Tracheal epithelial cell (primary cell): ENCODE measurements at places on chromosomes 11 and 22. TPM values are rescaled to one million over a fixed set of nuclear protein-coding genes. Genes with fewer than 3 reads are reported as not detected.

The MN1 gene
- total RNA-seq = 2.6 and 2.9 TPM in 2 replicates

The GAL3ST3 gene
- 0.48 TPM in 1 of 2 replicates, not detected in the other for total RNA-seq

The OOSP2 gene
- not detected in 2 replicates for total RNA-seq

The GAL3ST1 gene
- total RNA-seq = 0.48 TPM in 1 of 2 replicates, not detected in the other

The PLCB3 gene
- total RNA-seq = 29.4 and 63.6 TPM in 2 replicates

The NXPE2 gene
- not detected in 2 replicates for total RNA-seq

The CD3D gene
- total RNA-seq = not detected in 2 replicates

The LMNTD2 gene
- total RNA-seq = 1.7 and 3.2 TPM in 2 replicates

The OR4D5 gene
- total RNA-seq = not detected in 2 replicates

The PSMA1 gene
- 128 and 142 TPM in 2 replicates for total RNA-seq

The LUZP2 gene
- under 0.01 TPM in 2 replicates for total RNA-seq

The ART5 gene
- not detected in 2 replicates for total RNA-seq

The CCDC157 gene
- under 0.01 and 0.72 TPM in 2 replicates for total RNA-seq

The OR6A2 gene
- under 0.01 TPM in 2 replicates for total RNA-seq

The RFPL2 gene
- not detected in 2 replicates for total RNA-seq

The TMEM134 gene
- total RNA-seq = 20.9 and 37.6 TPM in 2 replicates

The CD82 gene
- total RNA-seq = 65.0 and 80.7 TPM in 2 replicates

The SLC22A8 gene
- total RNA-seq = not detected in 2 replicates

The OR8A1 gene
- total RNA-seq = not detected in 2 replicates

The SCGB2A2 gene
- total RNA-seq = not detected in 2 replicates

The GLYAT gene
- total RNA-seq = not detected in 2 replicates

The FGF19 gene
- not detected in 2 replicates for total RNA-seq

The TMA7B gene
- not detected in 2 replicates for total RNA-seq

The GATD1 gene
- total RNA-seq = 19.5 and 23.2 TPM in 2 replicates

The CAPRIN1 gene
- total RNA-seq = 128 and 159 TPM in 2 replicates

The IGSF9B gene
- total RNA-seq = under 0.01 and 0.43 TPM in 2 replicates

The IRAG1 gene
- 0.24 TPM in 1 of 2 replicates, not detected in the other for total RNA-seq

The PANX2 gene
- under 0.01 and 0.48 TPM in 2 replicates for total RNA-seq

The OR52N4 gene
- total RNA-seq = not detected in 2 replicates

The ROBO4 gene
- total RNA-seq = 0.43 and 0.72 TPM in 2 replicates

The KRTAP5-2 gene
- total RNA-seq = not detected in 2 replicates

The MICALL1 gene
- 134 and 190 TPM in 2 replicates for total RNA-seq

The MCAM gene
- 44.1 and 177 TPM in 2 replicates for total RNA-seq

The CCDC116 gene
- 0.24 TPM in 1 of 2 replicates, not detected in the other for total RNA-seq

The HBG2 gene
- total RNA-seq = not detected in 2 replicates

The FXYD2 gene
- 0.64 and 59.8 TPM in 2 replicates for total RNA-seq

The SYCE3 gene
- not detected in 2 replicates for total RNA-seq

The CRYBB3 gene
- total RNA-seq = not detected in 2 replicates

The VPS37C gene
- total RNA-seq = 8.2 and 10.9 TPM in 2 replicates

The TMEM45B gene
- 29.2 and 176 TPM in 2 replicates for total RNA-seq

The ACTN3 gene
- not detected in 2 replicates for total RNA-seq

The OR8D2 gene
- not detected in 2 replicates for total RNA-seq

The MMP13 gene
- total RNA-seq = not detected in 2 replicates

The HTR3A gene
- 0.21 TPM in 1 of 2 replicates, not detected in the other for total RNA-seq

The TIRAP gene
- total RNA-seq = 1.2 and 1.9 TPM in 2 replicates

The B4GALNT4 gene
- 27.3 and 29.4 TPM in 2 replicates for total RNA-seq

The C1QTNF5 gene
- 0.43 and 1.2 TPM in 2 replicates for total RNA-seq

The KRTAP5-8 gene
- 0.24 TPM in 1 of 2 replicates, not detected in the other for total RNA-seq

The CALCA gene
- total RNA-seq = not detected in 2 replicates
